Activated T-cell treated with anti-CD3 and anti-CD28 coated beads for 24 hours (primary cell): ENCODE measurements at places on chromosomes 1 and 21.

DNA sequence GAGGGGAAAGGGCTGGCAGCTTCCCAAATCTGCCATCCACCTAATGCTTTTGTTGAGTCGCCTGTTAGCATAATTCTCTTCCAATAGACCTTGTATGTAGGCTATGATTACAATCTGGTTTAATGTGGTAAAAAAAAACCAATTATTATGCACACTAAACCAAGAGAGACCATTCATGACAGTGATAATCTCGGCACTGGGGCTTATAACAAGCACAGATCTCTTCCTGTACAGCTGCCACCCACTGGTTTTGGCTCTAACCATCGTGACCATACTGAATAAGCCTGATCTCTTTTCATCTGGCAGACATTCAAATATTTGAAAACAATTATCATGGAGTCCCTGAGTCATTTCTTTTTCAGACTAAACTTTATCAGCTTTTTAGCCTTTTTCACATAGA lies 12.0 kb upstream of the SYT14 start:
- no peak for DNase-seq

GRCh38 chr1:31072304-31072746 lies 6.8 kb upstream of the PUM1 start:
- no peak for DNase-seq

DNA sequence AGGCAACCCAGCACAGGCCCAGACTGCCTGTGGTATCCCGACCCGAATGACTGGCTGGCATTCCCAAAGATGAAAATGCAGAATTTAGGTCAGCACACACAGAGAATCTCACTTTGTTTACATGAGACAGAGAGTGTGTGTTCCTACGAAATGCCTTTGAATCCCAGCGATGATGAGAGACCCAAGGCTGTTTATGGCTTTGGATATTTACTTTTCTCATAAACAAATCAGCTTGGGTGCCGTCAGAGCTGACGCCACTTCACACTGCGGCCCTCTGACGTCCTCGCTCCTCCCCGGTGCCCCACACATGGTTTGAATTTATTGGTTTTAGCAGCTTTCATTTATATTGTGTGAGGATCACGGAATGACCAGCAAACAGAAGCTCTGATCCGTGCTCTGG lies 18.7 kb downstream of the TRABD2B start:
- DNase-seq, result no peak

GRCh38 chr1:56542651-56543050 lies 36.7 kb downstream of the PLPP3 start:
- no peak for DNase-seq

- no peak for DNase-seq
Observed at GRCh38 chr21:19048098-19048672, 644.6 kb upstream of the TMPRSS15 start.

DNA sequence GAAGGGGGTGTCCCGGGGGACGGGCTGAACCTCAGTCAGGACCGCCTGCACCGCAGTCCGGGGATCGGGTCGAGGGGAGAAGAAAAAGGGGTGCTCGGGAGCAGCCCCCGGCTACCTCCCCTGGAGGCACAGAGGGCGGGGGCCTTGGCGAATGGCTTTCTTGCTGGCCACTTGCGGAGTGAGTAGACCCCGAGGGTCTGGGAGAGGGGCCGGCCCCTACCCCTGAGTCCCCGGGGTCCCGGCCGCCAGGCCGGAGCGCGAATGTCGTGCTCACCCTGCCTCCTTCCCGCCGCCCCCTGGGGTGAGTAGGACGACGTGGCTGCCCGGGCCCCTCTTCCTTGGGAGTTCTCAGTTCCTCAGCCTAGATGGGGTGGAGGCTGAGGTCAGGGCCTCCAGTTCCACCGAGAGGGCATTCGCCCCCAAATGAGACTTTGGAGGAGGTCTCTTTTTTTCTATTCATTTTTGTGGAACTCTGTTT lies 113.0 kb downstream of the OSBPL9 start:
- no peak for DNase-seq

- no peak for DNase-seq
Observed at GRCh38 chr21:34852448-34852847, 183.7 kb downstream of the CLIC6 start.

DNA sequence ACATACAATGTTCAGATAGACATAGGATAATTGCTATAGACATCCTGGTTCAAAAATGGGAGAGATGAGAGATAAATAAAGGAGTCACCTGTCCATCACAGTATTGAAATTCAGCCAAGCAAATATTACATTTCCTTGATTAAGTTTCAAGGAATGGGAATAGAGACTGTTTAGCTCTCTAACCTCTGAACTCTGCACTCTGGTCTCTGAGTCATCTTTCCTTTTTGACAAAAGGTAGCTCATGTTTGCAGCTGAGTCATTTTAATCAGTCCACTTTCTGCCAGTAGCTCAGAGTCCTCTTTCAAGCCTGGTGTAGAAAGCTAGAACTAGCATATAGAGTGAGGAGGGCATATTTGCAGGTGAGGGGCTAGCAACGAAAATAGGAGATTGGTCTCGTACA lies 51.4 kb upstream of the GJA8 start:
- DNase-seq, result no peak

DNA sequence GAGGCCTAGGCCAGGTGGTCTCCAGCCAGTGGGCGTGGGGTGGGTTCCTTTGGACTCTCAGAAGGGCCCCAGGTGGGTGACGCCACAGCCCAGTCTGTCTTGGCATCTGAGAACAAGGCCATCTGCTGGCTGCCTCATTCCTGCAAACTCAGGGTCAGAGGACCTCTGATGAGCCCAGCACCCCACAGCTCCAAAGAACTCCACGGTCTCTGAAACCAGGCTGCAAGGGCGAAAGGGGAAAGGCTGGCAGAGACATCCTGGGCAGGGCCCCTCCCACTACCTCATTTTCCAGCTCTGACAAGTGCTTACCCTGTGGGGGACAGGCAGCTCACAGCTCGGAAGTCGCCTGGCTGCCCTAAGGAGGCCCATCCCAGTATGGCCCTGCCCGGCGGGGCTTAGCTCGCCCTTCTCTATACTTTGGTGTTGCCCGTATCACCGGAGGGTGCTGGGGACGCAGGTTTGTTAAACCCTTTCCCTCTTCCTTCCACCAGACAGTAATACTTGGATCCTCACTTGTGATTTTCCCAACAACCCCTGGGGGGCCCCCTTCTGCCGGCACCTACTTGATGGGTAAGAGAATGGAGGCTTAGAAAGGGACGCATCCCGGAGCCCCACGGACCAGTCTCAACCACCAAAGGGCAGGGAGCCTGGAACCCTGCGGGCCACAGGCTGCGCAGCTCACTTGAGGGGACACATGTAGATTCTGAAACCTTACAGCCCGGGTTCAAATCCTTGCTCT lies 10.9 kb upstream of the EDN2 start:
- no peak for DNase-seq
